ENCODE measurements at places on chromosomes 3 and 15. TPM values are rescaled to one million over a fixed set of nuclear protein-coding genes. Genes with fewer than 3 reads are reported as not detected.

CCDC13 gene
- total RNA-seq = 1.5 TPM

CD200 gene
- 0.36 TPM for total RNA-seq

AAGAB gene
- total RNA-seq = 29.4 TPM

DNA sequence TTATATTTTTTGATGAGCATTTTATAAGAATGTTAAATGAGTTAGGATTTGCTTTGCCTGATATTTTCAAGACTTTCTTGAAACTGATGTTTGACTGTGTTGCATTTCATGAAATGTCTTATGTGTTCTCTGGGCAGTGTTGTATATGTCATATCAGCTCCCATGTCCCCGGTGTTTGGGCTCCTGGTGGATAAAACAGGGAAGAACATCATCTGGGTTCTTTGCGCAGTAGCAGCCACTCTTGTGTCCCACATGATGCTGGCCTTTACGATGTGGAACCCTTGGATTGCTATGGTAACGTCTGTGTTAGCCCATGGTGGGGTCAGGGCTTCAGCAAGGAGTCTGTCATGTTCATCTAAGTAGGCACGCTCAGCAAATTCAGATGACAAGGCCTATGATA, 20.0 kb downstream of the MFSD1 start:
- no peaks in the 10 kb centered on the region for H3K4me1 ChIP-seq
- H3K27me3 ChIP-seq = no peaks in the 10 kb centered on the region
- H3K36me3 ChIP-seq = no peaks in the 10 kb centered on the region
- no peak overlapping the region for H3K27ac ChIP-seq
- DNase-seq = no peak

GRCh38 chr3:100852840-100853239, 140.4 kb downstream of the ABI3BP start:
- no peak overlapping the region for H3K27ac ChIP-seq
- H3K36me3 ChIP-seq = no peaks in the 10 kb centered on the region
- H3K4me3 ChIP-seq = no peak overlapping the region
- no peaks in the 10 kb centered on the region for H3K27me3 ChIP-seq

All from gastrocnemius medialis (tissue), 4 donors.